SJCRH30 (cell line): ENCODE measurements at places on chromosomes 3 and 15. TPM values are rescaled to one million over a fixed set of nuclear protein-coding genes. Genes with fewer than 3 reads are reported as not detected.

Gene DALRD3
- total RNA-seq: 6.9 and 7.6 TPM in 2 replicates

Gene FAM107A
- 2.0 and 2.6 TPM in 2 replicates for total RNA-seq

Gene DPPA2
- total RNA-seq: not detected in 2 replicates

Gene FBLN2
- not detected in 2 replicates for total RNA-seq

Gene APOD
- total RNA-seq: 0.12 and 0.33 TPM in 2 replicates

Gene THAP10
- 5.5 and 6.8 TPM in 2 replicates for total RNA-seq

Gene TERC
- total RNA-seq: 20.6 and 62.1 TPM in 2 replicates

Gene WDR93
- not detected in 2 replicates for total RNA-seq

Gene SPINT1
- total RNA-seq: not detected in 2 replicates

Gene FBXL22
- 0.10 and 0.34 TPM in 2 replicates for total RNA-seq

Gene LRRC49
- total RNA-seq: 12.6 and 21.1 TPM in 2 replicates

Gene C3orf62
- total RNA-seq: 1.4 and 1.6 TPM in 2 replicates

Gene FAM43A
- 1.9 TPM in 2 replicates for total RNA-seq
